ENCODE measurements at places on chromosomes 5 and 9.

GRCh38 chr9:127979333-127980059 lies 1.3 kb downstream of the EEIG1 start:
- H3K4me3 ChIP-seq: peak overlapping the region; percentile 96
- peaks cover 24% of the 10 kb centered on the region for H3K4me1 ChIP-seq
- DNase-seq: peak; percentile 37
- H3K27ac ChIP-seq: peak overlapping the region; percentile 69
- H3K36me3 ChIP-seq: no peaks in the 10 kb centered on the region
- H3K27me3 ChIP-seq: no peaks in the 10 kb centered on the region

DNA sequence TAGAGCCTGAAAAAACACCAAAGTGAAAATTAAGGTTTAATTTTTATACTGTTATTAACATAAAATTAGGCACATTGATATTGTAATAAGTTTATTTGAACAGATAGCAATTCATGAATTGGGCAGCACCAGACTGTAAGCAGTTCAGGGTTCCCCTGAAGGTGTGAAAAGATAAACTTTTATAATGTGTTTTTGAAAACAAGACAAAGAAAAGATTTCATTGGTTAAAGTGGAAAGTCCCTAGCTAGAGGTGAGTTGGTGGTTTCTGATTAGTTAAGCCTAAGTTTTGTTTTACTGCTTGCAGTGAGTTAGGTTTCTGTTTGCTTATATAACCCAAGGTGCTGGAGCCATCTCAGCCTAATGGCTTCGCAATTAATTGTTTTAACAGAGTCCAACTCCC lies 96.5 kb upstream of the RPS23 start:
- H3K27ac ChIP-seq: no peak overlapping the region
- DNase-seq: no peak
- H3K27me3 ChIP-seq: no peaks in the 10 kb centered on the region
- H3K4me1 ChIP-seq: no peaks in the 10 kb centered on the region

- H3K27ac ChIP-seq: no peak overlapping the region
- peaks cover 4% of the 10 kb centered on the region for H3K4me1 ChIP-seq
- H3K4me3 ChIP-seq: no peak overlapping the region
- peaks cover 24% of the 10 kb centered on the region for H3K36me3 ChIP-seq
These were observed 10.3 kb downstream of the GOLPH3 start for GRCh38 chr5:32163785-32164184.

DNA sequence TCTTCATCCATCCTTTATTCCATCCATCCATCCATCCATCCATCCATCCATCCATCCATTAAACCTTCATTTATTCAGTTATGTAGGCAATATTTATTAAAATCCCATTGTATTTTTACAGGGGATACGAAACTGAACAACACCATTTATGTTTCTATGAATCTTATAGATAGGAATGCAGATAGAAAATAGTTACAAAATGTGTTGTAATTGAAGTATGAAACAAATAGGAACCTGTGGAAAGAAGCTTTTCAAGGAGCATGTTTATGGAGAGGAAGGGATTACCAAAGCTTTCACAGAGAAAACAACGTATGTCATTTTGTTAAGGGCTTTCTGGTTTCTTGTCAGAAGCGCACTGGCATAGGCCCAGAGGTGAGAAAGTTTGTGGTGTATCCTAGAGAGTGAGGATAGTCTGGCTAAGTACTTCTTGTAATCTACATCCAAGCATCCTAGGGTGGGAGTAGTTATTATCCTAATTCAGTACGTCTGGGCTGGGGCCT lies 184.0 kb downstream of the CNTLN start:
- no peaks in the 10 kb centered on the region for H3K4me1 ChIP-seq
- H3K27ac ChIP-seq: no peak overlapping the region
- H3K36me3 ChIP-seq: no peaks in the 10 kb centered on the region
- H3K4me3 ChIP-seq: no peak overlapping the region
- no peaks in the 10 kb centered on the region for H3K27me3 ChIP-seq

GRCh38 chr9:12424243-12424642 lies 268.9 kb upstream of the TYRP1 start:
- no peak for DNase-seq
- no peaks in the 10 kb centered on the region for H3K36me3 ChIP-seq
- no peak overlapping the region for H3K4me3 ChIP-seq
- no peaks in the 10 kb centered on the region for H3K27me3 ChIP-seq
- H3K27ac ChIP-seq: no peak overlapping the region

DNA sequence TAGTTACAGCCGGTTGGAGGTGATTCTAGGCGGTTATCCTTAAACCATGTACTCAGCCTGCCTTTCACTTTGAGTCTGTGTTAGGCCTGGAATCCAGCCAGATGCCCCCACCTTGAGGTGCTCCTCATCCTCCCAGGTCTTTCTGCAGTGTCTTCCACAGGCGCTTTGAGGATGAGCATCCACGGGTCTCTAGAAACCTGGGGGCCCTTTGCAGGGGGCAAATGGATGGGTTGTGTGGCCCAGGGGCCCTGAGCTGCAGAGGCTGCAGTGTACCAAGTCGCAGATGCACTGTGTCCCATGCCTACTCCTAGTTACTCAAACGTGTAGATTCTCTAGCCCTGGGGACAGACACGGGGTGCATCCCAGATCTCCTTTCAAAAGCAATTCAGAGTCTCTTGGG lies 242.1 kb upstream of the IRX1 start:
- no peaks in the 10 kb centered on the region for H3K27me3 ChIP-seq
- no peak overlapping the region for H3K4me3 ChIP-seq
- no peak overlapping the region for H3K27ac ChIP-seq
- no peak for DNase-seq

- peaks cover 3% of the 10 kb centered on the region for H3K27me3 ChIP-seq
- H3K4me1 ChIP-seq: no peaks in the 10 kb centered on the region
- no peak overlapping the region for H3K4me3 ChIP-seq
- no peak overlapping the region for H3K27ac ChIP-seq
- no peak for DNase-seq
- H3K36me3 ChIP-seq: no peaks in the 10 kb centered on the region
These were observed 107.2 kb downstream of the ZFAND5 start for GRCh38 chr9:72257814-72258213.

DNA sequence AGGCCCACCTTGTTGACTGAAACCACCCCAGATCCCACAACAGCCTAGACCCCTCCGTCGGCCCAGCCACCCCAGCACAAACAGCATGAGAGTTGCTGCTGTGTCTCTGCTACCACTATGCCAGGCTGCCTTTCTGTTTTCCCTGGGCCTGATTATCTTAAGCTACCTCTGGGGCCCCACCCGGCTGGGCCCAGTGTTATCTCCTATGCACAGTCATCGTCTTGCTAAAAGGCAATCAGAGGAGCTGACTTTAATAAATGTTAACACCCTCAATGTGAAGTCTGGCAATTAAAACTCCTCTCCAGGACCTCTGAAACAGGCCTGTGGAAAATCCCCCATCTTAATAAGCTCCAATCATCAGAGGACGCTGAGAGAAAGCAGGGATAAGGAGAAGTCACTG lies 144.9 kb downstream of the FAM114A2 start:
- no peaks in the 10 kb centered on the region for H3K4me1 ChIP-seq
- DNase-seq: no peak
- H3K4me3 ChIP-seq: no peak overlapping the region

- H3K4me1 ChIP-seq: no peaks in the 10 kb centered on the region
- H3K36me3 ChIP-seq: no peaks in the 10 kb centered on the region
- no peak overlapping the region for H3K4me3 ChIP-seq
- H3K27ac ChIP-seq: no peak overlapping the region
These were observed 28.4 kb downstream of the VCP start for GRCh38 chr9:35044071-35044470.

DNA sequence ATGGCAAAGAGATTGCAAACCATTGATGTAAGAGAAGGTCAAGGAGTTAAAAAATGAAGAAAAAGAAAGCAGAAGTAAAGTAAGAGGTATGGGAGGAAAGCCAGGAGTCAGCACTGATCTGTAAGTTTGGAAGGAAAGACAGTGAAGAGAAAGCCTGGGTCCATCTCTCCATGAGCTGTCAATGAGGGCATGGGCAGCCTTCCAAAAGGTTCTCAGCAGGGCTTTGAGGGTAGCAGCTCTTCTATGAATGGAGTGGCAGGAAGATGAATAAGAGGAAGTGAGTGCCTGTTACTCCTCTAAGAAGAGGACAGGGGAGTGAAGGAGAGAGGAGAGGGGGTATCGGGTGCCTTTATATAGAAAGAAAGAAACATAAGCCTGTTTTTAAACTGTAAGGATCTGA lies 97.1 kb downstream of the ADCY2 start:
- H3K27me3 ChIP-seq: no peaks in the 10 kb centered on the region
- DNase-seq: no peak
- H3K4me3 ChIP-seq: no peak overlapping the region
- no peaks in the 10 kb centered on the region for H3K4me1 ChIP-seq
- H3K36me3 ChIP-seq: no peaks in the 10 kb centered on the region

GRCh38 chr9:90684736-90685135 lies 42.1 kb upstream of the DIRAS2 start:
- no peaks in the 10 kb centered on the region for H3K4me1 ChIP-seq
- DNase-seq: no peak
- no peak overlapping the region for H3K4me3 ChIP-seq

DNA sequence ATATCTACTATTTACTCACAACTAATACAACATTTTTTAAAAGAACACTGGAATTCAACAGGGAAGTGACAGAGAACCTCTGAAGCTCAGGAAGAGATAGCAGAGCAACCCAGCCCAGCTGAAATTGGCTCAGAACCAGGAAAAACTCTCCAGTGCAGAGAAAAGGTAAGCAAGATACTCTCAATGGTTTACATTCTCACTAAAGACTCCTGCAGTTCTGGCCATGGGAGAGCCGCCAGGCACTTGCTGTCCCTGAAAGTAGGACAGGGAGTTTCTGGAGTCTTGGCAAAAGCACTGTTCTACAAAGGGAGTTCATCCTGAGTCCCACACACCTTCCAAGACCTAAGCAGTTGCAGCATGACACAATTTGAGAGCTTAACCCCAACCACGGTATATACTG lies 330.8 kb downstream of the TRIM36 start:
- no peak overlapping the region for H3K27ac ChIP-seq
- H3K36me3 ChIP-seq: no peaks in the 10 kb centered on the region

DNA sequence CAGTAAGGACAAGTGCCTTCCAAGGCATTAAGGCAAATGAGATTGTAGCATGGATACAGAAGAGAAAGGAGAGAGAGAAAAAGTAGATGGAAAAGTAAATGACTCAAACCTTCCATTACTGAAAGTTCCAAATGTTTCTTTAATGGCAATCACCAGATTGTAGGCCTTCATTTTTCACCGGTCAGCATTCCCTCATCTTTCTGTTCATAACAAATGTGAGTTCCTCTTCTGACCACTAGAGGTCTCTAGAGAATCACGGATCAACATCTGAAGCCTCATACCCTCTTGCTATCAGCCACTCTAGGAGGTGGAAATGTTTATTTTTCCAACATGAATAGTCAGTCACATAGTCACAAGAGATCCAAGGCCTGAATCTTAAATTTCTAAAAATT lies 73.6 kb upstream of the RPS23 start:
- H3K36me3 ChIP-seq: no peaks in the 10 kb centered on the region
- H3K4me1 ChIP-seq: no peaks in the 10 kb centered on the region
- H3K4me3 ChIP-seq: no peak overlapping the region
- peak; percentile 73 for DNase-seq
- H3K27ac ChIP-seq: no peak overlapping the region
- no peaks in the 10 kb centered on the region for H3K27me3 ChIP-seq

DNA sequence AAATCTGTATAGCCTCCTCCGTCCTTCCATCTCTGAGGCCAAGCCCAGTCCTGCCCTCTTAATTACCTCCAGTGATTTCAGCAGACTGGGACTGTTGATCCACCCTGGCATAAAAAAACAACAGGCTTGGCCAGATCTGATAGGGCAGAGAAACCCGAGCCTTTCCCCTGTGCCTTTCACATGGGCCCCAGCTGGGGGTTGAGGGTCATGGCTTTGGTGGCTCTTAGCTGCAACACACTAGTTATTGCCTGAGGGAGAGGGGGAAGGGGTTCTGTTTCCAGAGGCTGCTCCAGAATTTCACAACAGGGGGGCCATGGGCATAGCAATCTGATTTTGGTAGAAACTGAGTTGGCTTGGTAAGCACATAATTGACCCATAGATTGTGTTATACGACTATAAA lies 21.2 kb upstream of the PANK3 start:
- H3K27ac ChIP-seq: no peak overlapping the region
- peaks cover 7% of the 10 kb centered on the region for H3K27me3 ChIP-seq
- H3K36me3 ChIP-seq: no peaks in the 10 kb centered on the region
- H3K4me1 ChIP-seq: no peaks in the 10 kb centered on the region

- DNase-seq: peak; percentile 59
- no peaks in the 10 kb centered on the region for H3K27me3 ChIP-seq
- H3K4me3 ChIP-seq: peak overlapping the region; percentile 47
- peaks cover 16% of the 10 kb centered on the region for H3K4me1 ChIP-seq
These were observed 710 bp upstream of the PIP5KL1 start for GRCh38 chr9:127931092-127931881.

GRCh38 chr9:97319395-97319794 lies 11.9 kb downstream of the CCDC180 start:
- H3K4me1 ChIP-seq: no peaks in the 10 kb centered on the region
- no peak overlapping the region for H3K27ac ChIP-seq
- no peak overlapping the region for H3K4me3 ChIP-seq
- H3K27me3 ChIP-seq: no peaks in the 10 kb centered on the region

DNA sequence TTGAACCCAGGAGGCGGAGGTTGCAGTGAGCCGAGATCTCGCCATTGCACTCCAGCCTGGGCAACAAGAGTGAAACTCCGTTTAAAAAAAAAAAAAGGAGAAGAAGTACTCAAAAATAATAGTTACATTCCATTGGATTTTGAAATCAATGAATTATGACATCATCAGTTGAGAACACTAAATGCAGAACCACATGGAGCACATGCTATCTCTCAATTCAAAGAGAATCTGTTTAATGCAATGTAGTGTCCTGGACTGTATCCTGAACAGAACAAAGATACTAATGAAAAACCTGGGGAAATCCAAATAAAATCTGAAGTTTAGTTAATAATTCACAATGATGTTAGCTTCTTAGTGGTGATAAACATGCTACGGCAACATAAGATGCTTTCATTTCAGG lies 20.3 kb downstream of the CDC14B start:
- H3K4me3 ChIP-seq: no peak overlapping the region
- no peak for DNase-seq
- no peaks in the 10 kb centered on the region for H3K36me3 ChIP-seq
- no peak overlapping the region for H3K27ac ChIP-seq

DNA sequence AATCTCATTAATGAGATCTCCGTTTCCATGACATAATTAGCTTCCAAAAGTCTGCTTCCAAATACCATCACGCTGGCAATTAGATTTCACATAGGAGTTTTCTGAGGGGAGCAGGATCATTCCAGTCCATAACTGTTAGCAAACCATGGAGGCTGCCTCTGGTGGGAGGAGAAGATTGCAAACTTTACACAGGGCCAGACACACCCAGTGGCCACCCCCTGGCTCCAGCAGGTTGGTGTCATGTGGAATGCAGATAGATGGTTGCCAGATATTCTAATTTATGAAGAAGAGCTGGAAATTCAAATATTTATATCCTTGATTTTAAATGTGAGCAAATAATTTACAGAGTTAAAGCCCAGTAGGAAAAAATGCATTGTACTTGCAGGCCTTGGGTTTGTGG lies 164.2 kb downstream of the ICE1 start:
- no peaks in the 10 kb centered on the region for H3K36me3 ChIP-seq
- no peaks in the 10 kb centered on the region for H3K4me1 ChIP-seq
- no peak overlapping the region for H3K4me3 ChIP-seq
- DNase-seq: no peak
- no peak overlapping the region for H3K27ac ChIP-seq

All from A673 (cell line).